ENCODE measurements at places on chromosomes 16 and 17.

GRCh38 chr16:49472598-49472997, 99.0 kb downstream of the C16orf78 start:
- no peak overlapping the region for H3K27ac ChIP-seq
- H3K4me1 ChIP-seq, result peaks cover 10% of the 10 kb centered on the region
- no peak for DNase-seq
- H3K36me3 ChIP-seq, result no peaks in the 10 kb centered on the region
- H3K27me3 ChIP-seq, result no peaks in the 10 kb centered on the region

DNA sequence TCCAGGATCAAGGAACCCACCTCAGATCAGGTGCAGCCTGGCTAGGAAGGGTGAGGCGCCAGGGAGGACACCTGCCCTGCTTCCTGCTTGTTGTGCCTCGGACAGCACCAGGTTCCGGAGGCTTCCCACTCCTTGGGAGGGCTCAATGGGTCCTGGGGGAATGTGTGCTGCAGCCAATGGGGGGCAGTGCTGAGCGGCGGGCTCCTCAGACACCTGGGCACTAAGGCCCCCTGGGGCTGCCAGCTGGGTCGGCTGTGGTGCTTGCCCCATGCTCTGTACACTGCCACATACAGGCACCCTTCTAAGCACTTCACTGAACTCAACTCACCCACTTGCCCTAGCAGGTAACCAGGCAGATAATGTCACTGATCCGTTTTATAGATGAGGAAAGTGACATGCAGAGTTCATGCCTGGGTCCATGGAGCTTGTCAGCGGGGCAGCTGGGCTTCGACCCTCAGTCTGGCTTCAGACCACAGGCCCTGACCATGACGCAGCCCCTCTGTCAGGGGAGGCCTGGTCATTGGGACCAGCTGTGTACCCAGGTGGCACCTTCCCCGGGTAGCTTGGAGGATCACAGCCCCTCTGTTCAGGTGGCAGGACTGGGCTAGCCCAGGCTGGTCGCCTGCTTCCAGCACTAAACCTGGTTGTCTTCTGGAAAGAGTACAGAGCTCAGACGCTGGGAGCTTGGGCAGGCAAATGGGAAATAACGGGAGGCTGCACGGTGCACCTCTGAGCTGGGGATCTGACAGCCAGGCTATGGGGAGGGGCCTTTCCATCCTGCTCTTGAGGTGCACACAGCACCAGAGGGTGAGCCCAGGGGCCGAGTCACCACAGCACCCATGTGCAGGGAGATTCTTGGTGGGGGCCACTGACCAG, 8.2 kb downstream of the FN3K start:
- peaks cover 7% of the 10 kb centered on the region for H3K36me3 ChIP-seq
- DNase-seq, result no peak
- no peaks in the 10 kb centered on the region for H3K27me3 ChIP-seq

GRCh38 chr17:41308918-41309359, at the start of gene KRTAP16-1:
Gene KRTAP16-1 (minus strand): TSS chr17:41309309. CDS start chr17:41309253, 56 bp downstream.
- H3K27me3 ChIP-seq, result peaks cover 5% of the 10 kb centered on the region
- peak within 1 kb of the TSS; percentile 65 for H3K4me3 ChIP-seq
- no peak for DNase-seq
- H3K4me1 ChIP-seq, result peaks cover 37% of the 10 kb centered on the region
- H3K36me3 ChIP-seq, result no peaks in the 10 kb centered on the region
- H3K27ac ChIP-seq, result peak within 1 kb of the TSS; percentile 88

GRCh38 chr16:30787613-30788378, 791 bp upstream of the ZNF629 start:
- no peak for DNase-seq
- H3K36me3 ChIP-seq, result peaks cover 9% of the 10 kb centered on the region
- peak overlapping the region; percentile 85 for H3K4me3 ChIP-seq
- no peak overlapping the region for H3K27ac ChIP-seq

DNA sequence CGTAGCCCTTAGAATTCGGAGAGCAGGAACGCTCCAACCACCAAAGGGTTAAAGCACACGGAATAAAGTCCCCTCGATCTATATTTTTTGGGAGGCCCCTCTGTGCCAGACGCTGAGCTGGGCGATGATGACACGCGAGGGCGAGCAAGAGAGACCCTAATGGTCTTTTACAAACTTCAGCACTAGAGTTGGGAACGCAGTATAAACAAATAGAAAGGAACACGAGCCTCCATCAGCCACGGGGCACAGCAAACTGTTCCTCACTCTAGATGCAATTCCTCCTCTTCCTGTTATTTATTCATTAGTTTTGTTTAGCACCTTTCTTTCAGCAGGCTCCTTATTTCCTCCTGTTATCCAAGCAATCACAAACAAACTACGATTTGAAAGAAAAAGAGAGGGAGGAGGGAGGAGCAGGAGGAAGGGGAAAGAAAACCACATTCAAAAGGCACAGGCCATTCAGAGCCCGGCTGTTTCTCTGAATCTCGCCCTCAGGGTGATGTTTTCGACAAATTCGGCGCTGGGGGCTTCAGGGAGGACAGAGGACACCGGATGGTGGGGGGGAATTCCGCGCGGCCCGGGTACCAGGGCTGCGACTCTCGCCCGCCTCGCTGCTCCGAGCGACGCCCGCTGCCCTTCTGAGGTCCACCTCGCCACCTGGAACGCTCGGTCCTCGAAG, 1.6 kb downstream of the TOX3 start:
- no peak for DNase-seq
- H3K27ac ChIP-seq, result no peak overlapping the region
- H3K4me3 ChIP-seq, result no peak overlapping the region
- H3K27me3 ChIP-seq, result peaks cover 28% of the 10 kb centered on the region
